ENCODE measurements at places on chromosomes 11 and 22. TPM values are rescaled to one million over a fixed set of nuclear protein-coding genes. Genes with fewer than 3 reads are reported as not detected.

The DMC1 gene
- 4.6 TPM for total RNA-seq

The CDC42BPG gene
- total RNA-seq: 0.96 TPM

The POU2AF2 gene
- not detected for total RNA-seq

The NRXN2 gene
- total RNA-seq: 43.6 TPM

The ASPHD2 gene
- 1.7 TPM for total RNA-seq

The APOL5 gene
- total RNA-seq: not detected

The APLNR gene
- total RNA-seq: 1.7 TPM

The LRRC75B gene
- 17.3 TPM for total RNA-seq

Data from umbilical cord (tissue), 2 donors.